ENCODE measurements at places on chromosomes 4 and X.

DNA sequence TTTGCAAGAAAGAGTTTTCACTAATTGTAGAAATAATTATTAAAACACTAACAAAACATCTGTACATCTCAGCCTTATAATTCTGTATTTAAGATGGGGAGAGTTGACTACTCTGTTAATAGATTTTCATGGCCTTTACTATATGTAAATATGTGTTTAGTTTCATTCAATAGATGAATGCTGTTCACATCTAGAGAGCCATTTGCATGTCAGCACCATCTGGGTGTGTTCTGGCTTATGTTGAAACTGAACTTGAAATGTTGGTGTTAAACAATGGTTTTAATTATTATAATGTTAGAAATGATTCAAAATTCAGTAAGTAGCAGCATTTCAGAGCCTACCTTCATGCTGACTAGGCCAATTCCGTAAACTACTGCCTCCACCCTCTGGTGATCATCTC, 102.5 kb upstream of the ADAD1 start:
- no peak for DNase-seq

DNA sequence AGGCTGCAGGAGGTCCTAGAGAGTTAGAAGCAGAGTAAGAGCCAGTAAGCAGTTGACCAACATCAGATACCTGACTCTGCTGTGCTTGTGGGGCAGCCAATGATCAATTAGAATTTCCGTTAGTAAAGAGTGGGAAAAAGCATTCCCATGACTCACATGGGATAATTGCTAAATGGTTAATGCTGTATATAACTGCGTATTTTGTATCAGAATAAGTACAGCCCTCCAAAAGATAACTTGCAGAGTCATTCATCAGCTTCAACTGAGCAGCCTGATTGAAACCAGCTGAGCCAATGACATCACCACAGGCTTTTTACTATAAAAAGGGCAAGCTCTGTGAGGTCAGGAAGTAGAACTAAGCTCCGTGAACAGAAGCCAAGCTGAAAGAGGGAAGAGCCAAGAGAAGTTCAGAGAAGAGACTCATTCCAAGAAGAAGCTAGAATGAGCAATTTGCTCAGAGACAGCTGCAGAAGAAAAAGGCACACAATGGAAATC, 67.9 kb downstream of the PPP3CA start:
- no peak for DNase-seq

- DNase-seq = no peak
These were observed 14.7 kb upstream of the PLAC8 start for GRCh38 chr4:83129264-83129663.

DNA sequence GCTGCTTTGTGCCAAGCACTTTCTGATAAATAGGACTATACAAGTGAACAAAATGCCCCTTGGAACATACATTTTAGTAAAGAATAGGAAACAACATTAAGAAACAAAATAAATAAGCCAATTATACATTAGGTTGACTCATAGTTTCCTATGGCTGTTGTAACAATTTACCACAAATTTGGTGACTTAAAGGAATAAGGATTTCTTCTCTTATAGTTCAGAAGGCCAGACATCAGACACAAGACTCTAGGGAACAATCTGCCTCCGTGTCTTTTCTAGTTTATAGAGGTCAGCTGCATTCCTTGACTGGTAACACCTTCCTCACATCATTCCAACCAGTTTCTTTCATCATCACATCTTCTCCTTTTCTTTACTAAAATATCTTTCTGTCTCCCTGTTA, 235.9 kb upstream of the PCDH18 start:
- no peak for DNase-seq

DNA sequence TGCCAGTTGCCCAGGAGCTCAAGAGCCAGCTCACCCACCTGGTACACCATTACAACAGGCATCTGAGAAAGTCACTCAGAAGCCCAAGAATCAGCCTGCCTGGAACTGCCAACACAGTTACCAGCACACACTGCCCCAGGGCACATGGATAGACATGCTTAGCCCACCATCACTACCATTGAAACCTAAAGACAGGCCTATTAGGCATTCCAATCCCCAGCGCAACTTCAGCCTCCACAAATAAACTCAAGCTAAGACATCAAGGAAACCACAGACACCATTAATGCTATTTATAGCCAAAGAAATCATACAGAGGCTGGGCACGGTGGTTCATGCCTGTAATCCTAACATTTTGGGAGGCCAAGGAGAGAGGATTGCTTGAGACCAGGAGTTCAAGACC, 42.3 kb downstream of the ATRX start:
- DNase-seq = no peak

GRCh38 chr4:53563824-53564223, 27.5 kb downstream of the LNX1 start:
- no peak for DNase-seq

DNA sequence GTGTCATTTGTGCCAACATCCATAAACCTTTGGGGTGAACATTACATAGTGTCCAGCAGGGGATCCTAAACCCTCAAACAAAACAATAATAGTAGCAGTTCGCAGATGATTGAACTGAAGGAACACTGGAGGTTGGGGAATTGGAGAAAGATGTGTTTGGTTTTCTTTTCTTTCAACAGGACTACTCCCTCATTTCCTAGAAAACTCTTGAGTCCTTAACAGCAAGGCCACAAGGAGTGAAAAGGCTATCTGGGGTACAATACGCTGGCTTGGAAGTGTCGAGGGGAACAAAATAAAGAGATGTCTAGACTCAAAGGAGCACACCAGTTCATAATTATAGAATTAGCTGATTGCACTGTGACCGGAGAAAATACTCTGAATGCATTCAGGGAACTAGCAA, 72.1 kb downstream of the IDS start:
- no peak for DNase-seq

DNA sequence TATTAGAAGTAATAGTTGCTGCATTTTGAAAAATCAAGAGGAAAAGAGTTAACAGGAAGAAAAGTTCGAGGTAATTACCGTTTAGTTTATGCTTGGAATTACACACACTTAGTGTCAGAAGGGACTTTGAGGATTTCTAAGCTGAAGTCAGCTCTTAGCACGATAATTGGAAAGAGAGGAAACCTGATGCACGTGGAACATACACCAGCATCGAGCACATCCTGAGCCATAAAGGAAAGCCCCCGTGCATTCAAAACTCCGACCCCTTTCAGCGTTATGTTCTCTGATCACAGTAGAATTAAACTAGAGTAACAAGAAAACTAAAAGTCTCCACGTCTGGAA, 400 bp upstream of the PAQR3 start:
- no peak for DNase-seq

- no peak for DNase-seq
These were observed 72.9 kb downstream of the ADAMTS3 start for GRCh38 chr4:72496119-72496518.

DNA sequence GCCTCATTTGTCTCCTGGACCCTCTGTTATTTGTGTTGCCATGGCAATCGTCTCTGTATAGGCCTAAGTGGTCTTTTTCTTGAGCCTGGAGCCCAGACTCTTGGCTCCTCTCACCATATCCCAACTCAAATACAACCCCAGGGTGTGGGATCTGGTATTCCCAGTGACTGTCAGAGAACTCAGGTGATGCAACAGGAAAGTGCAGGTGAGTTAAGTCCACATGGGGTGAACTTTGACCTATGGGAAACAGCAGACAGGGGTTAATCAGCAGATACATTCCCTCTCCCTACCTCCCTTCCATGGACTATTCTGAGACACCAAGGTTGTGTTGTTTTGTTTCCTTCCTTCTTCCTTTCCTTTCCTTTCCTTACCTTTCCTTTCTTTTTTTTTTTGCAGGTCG, 130.9 kb upstream of the RPS6KA3 start:
- DNase-seq = no peak

DNA sequence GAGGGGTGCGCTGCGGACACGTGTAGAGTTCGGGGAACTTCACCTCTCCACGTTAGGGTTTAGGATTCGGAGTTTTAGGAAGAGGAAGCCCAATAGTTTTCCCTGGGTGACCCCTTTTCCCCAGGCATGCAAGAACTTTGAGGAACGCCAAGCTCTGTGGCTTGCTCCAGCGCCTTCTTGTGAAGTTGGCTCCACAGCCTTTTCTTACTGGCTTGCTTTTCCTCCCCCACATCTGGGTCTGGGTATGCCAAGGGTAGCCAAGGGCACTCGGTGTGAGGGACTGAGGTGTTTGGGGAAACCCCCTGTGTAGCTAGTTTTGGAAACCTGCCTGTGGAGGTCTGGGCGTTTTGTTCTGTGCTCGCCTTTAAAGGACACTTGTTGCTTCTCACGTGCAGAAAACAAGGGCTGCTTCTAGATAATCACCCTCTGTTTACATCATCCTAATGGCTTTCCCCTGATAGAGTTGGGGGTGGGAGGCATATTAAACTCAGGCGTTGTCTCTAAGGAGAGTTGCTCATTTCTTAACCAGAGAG, 746 bp downstream of the EDNRA start:
- no peak for DNase-seq

DNA sequence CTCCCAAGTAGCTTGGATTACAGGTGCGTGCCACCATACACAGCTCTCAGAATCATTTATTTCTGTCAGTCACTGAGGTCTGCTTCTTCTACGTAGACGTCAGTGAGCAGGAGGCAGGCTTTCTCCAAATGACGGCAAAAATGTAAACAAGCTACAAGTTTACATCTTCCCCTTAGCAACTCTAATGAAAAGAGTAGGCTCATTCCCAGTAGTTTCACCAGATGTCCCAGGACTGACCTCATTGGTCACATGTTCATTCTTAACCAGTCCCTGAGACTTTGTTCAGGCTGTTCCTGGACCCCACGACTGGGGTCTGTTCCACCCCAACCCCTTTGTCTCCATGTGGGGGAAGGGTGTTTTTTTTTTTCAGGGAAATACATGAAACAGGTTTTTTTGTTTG, 67.1 kb downstream of the TENM3 start:
- DNase-seq = no peak

GRCh38 chr4:54945838-54946237, 179.6 kb downstream of the KDR start:
- DNase-seq = peak; percentile 11

DNA sequence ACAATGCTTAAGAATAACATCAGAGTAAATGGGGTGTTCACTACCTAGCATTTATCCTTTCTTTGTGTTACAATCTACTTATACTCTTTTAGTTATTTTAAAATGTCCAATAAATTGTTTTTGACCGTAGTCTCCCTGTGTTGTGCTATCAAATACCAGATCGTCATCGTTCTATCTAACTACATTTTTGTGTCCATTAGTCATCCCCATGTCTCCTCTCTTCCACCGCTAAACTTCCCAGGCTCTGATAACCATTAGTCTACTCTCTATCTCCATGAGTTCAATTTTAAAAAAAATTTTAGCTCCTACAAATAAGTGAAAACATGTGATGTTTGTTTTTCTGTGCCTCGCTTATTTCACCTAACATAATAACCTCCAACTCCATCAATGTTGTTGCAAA, 381.9 kb downstream of the PRDM5 start:
- no peak for DNase-seq

DNA sequence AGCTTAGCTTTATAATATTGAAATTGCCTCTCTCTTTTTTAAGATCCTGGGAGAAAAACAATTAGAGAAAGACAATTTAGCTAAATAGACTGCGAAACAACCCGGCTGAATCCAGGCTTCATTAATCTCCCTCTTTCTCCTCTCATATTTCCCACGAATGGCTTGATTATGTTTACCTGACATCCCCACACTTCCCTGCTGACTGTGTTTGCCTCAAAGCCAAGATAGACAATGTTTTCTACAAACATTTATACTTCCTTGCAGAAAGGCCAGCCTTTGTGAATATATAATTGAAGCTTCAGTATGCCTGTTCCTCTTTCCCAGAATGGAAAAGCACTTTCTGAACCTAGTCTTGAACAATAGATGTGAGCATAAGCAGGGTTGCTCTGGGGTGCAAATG, 566.8 kb downstream of the PDHA2 start:
- no peak for DNase-seq

- DNase-seq = no peak
These were observed 15.9 kb downstream of the SH3TC1 start for GRCh38 chr4:8215001-8215427.

- DNase-seq = no peak
These were observed 457.2 kb downstream of the GALNTL6 start for GRCh38 chr4:172270397-172270796.

GRCh38 chr4:118373614-118374255, 20.9 kb upstream of the PRSS12 start:
- DNase-seq = no peak

GRCh38 chr4:107299646-107300045, 263.5 kb upstream of the DKK2 start:
- no peak for DNase-seq

GRCh38 chr4:158837527-158838141, 68.8 kb downstream of the FNIP2 start:
- no peak for DNase-seq

- DNase-seq = no peak
These were observed 353.3 kb upstream of the GNPDA2 start for GRCh38 chr4:45079616-45080015.

- no peak for DNase-seq
These were observed 264.9 kb upstream of the PUDP start for GRCh38 chrX:7412840-7413239.

DNA sequence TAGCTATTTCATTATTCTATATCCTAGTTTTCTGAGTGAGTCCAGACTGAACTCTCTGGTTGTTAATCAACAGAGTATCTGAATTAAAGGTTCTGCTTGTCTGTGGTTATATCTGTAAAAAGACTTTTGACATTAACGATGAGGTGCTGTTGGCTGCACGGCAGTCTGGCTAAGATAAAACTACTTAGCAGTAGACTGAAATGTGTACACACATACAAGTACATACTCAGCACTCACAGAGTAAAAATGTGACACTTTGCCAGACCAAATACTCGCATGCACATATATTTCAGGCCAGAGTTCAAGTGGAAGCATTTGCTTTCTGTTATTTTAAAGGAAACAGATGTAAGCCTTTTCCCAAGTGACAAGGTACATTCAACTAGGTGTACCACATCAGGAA, 80.5 kb downstream of the PRDM5 start:
- no peak for DNase-seq

DNA sequence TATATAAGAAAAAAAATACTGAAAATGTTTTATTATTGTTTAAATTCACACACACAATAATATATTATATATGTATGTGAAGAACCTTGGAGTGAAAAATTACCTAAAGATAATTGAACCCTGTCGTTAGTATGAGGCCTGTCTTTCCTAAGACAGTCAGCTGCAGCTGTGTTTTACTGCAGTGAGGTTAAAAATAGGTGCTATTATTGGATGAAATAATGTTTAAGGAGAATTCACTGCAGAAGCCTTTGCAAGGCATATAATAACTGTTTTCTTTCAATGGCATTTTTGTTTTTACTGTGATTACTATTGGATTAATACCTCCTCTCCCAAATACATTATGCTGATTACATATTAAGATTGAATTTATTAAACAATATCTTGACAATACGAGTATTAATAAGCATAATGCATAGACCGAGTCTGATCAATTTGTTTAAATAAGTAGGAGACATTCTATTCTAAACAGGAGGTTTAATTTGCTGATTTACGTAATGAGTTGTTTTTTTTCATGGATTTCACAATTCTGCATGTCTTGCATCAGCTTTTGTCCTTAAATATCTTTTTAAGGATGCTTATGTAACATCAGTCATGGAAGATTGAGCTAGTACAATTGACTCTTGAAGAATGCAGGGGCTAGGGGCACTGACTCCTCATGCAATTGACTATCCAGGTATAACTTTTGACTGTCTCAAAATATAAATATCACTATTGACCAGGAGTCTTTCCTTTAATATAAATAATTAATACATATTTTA, 1181.1 kb upstream of the PCDH7 start:
- DNase-seq = no peak

Data from naive thymus-derived CD8-positive, alpha-beta T cell (primary cell).